ENCODE measurements at places on chromosomes 11 and 22.
A peak's percentile ranks its signal among the peaks of the same experiment; 100 is the strongest.

- DNase-seq = no peak
Observed at GRCh38 chr11:3775736-3776406, 21.5 kb downstream of the NUP98 start.

DNA sequence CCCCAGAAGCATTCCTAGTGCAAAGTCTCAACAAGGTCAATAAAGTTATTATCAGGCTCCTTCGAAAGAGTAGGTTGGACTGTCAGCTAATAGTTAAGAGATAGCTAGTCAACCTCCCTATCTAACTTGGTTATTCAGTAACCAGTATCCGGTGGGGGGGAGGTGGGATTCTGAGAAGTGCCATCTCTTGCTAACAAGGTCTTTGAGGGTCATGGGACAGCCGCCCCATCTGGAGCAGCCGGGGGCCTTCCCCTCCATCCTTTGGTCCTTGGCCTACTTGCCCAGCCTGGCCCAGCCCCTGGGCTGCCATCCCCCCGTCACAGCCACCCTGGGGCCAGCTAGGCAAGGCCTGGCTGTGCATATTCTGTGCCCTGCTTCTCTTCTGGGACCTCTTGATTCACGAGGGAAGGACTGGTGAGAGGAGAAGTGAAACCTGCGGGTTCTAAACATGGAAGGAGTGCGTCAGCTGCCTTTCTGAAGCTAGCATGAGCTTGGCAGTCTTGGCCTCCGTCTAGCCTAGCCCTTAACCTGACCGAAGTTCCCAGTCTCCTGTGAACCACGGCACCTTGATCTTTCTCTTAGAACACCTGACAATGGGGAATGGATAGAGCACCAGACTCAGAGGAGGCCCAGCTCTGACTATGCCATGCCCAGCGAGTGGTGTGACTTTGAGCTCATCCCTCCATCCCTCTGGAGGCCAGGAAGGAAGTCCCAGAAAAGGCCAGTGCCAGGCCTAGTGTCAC, 9.3 kb downstream of the SLC37A2 start:
- DNase-seq = peak; percentile 73

- no peak for DNase-seq
Observed at GRCh38 chr11:107666911-107667613, 44.8 kb downstream of the SLN start.

GRCh38 chr11:76588455-76589325, 81.9 kb downstream of the LRRC32 start:
- DNase-seq = no peak

DNA sequence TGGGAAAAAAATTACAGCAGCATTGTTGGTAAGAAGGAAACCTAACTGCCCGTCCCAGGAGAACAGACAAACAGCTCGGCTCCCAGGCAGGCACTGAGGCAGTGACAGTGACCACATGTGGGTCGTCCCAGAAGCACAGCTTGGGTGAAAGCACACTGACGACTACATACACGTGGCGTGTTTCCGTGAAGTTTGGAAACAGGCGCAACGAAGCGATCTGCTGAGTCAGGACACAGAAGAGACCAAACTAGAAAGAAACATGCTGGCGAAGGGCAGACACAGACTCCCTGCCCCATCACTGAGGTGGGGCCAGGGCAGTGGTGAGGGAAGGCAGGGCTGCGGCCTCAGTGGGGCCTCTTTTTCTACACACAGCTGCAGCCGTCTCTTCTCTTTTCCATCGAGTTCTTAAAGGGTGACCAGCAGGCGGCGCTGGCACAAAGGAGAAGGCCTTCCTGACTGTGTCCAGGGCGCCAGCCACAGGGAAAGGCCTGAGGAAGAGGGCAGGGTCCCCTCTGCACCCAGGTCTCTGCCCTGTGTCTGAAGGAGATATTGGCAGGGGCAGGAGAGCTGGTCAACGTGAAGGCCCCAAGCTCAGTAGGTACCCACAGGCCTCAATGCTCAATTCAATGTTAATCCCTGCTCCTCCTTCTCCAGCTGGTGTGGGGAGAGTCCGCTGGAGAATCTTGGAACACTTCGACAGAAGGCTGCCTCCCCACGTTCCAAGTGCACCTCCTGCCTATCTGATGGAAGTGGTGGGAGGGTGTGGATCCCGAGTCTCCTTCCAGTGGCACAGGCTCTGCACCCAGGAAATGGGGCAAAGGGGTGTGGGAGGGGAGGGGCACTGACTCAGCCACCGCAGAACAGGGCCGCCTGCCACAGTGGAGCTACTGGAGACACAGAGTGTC, 19.9 kb downstream of the CARS1 start:
- DNase-seq = no peak

DNA sequence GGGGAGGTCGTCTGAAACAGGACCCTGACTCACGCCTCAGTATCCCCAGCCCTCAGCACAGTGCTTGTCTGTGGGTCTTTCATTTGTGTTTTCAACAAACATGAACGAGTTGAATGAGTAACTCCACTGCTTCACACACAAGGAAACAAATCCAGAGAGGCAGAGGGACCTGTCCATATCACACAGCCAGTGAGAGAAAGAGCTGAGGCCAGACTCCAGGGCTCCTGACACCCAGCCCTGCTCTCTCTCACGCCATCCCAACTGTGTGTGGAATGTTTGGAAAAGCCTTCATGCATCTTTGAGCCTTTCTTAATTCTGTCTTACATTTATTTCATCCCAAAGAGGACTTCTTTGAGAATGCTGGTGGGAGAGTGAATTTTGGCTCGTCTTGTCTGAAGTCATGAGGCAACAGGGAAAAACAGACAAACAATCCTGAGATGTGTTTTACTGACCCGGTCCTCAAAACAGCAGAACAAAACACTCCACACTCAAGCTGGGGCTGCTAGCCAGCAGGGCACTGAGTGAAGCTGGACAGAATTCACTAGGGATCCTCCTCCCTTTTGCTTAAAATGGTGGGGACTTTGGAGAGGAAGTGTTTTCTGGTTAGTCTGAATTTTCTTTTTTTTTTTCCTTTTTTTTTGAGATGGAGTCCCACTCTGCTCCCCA, 19.7 kb upstream of the ALG8 start:
- DNase-seq = no peak

DNA sequence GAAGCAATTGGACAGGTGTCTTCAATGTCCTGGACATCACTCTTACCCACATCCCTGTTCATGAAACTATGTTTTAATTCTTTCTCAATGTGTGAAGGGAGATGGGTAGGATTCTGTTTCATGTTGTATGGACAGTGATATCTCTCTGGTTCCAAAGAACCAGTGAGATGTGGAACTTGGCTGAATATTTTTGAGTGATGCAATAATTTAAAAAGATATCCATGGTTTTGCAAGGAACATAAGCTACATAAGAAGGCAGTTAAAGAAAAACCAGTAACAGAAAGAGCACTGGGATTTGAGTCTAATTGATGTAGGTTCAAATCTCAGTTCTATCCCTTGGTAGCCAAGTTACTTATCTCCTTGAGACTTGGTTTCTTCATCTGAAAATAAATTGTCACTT, 7.7 kb upstream of the ELF5 start:
- DNase-seq = no peak

- DNase-seq = no peak
Observed at GRCh38 chr22:49622241-49623105, 205.2 kb downstream of the BRD1 start.
